ENCODE measurements at places on chromosomes 2 and 18. TPM values are rescaled to one million over a fixed set of nuclear protein-coding genes. Genes with fewer than 3 reads are reported as not detected.
A peak's percentile ranks its signal among the peaks of the same experiment; 100 is the strongest.

- no peak for DNase-seq
These were observed 139.9 kb downstream of the SH3RF3 start for GRCh38 chr2:109268916-109269315.

DNA sequence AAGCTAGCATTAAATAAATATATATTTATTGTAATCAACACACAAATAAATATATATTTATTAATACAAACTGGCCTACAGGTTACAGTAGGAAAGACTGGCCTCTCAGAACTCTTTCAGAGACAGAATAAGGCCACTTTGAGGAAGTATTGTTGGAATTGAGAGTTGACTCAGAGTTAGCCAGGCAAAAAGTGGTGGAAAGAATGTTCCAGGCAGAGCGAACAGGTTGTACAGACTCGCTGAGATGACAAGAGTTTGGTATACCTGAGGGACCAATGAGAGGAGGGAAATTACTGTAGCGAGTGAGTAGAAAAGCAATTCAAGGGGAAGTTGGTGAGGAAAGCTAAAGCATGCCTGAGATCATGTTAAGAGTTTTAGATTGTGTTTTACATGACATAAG, 19.0 kb upstream of the XDH start:
- DNase-seq, result no peak

DNA sequence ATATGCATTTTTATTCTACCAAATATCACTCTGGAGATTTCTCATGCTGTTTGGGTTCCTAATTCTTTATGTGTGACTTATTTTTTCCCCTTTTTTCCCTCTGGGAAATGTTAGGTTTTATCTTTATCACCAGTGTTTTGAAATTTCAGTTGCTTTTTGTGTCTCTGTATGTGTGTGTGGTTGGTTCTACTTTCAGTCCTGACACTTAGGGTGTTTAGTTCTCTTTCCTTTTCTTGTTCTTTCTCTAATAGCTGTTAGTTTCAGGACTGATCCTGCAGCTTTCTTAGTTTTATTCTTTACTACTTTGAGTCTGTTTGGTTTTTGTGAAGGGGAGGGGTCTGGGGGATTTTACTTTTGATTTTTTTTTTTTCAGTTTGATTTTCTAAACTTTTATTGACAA, 23.1 kb downstream of the PPM1B start:
- no peak for DNase-seq

DNA sequence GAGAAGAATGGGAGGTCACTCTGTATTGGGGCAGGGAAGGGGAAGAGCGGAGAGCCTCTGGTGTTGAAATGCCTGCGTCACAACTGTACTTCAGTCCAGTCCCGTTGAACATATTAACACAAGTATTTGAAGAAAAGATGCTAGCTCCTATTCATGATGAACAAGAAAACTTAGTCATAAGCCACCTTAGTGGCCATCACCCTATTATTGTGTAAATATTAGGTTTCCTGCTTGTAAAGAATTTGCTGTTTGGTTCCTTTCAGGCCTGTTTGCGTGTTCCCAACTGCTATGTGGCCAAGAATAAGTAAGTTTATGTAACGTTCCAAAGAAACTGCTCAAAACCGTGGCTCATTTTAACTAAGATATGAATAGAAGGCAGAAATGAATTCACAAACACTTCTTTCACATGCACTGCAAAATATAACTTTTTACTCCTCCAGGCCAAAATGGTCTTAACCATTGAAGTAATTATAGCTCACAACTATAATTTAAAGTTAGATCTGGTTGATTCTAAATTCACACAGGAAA, 204.3 kb downstream of the ZNF385B start:
- no peak for DNase-seq

DNA sequence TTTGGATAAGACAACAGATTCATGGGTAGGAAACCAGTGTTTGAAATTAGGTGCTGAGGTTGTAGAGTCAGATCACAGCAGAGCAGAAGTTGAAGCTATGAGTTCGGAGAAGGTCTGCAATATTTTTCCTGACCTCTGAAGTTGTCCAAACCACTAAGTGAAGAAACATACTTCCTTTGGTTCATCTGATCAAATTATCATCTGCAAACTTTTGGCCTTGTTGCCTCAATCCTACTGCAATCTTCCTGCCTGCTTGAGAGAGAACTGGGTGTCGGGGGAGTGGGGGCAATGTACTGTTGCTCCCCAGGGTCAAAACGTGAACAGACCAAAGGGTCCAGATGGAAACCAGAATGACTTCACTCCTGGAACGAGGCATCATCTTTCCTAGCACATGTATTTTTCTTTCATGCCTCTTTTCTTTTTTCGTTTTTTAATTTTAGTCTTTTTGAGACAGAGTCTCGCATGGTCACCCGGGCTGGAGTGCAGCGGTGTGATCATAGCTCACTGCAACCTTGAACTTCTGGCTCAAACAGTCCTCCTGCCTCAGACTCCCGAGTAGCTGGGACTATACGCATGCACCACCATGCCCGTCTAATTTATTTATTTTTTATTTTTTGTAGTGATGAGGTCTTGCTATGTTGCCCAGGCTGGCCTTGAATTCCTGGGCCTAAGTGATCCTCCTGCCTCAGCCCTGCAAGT, 42.7 kb downstream of the RAB31 start:
- no peak for DNase-seq

- DNase-seq, result no peak
These were observed 19.8 kb upstream of the TAF4B start for GRCh38 chr18:26206488-26206887.

DNA sequence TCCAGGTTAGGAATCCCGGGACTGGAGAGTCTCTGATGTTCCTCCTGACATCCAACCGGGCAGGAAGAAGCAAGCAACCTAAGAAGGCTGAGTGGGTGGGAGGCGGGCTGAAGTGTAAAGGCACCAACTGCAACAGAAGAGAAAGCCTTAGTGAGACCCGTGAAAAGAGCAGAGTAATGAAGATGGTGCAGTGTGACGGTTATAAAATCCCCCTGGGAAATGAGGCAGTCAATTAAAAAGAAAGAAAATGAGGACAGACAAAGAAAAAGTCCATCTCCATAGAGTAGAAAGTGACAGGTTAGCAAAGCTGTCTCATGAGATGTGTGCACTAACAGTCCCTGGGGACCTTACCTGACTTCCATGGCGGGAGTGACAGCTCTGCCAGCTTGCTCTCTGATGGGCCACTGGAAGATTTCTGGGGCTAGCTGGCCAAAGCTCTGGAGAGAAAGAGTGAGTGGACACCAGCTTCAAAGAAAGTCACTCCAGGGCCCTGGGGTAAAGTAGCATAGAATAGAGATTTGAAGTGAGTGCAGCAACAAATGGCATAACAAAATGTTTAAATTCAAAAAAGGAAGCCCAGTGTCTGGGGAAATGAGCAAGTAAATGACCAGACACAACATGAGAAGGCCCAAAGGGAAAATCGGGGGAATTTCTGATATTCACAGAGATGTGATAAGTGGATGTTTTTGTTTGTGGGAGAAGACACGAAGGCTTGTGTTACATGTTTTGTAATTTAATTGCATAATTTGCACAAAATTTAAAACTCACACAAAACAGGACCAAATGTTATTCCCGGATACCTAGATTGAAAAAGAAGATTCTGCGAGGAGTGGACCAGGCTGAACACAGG, 44.1 kb upstream of the IGFBP2 start:
- no peak for DNase-seq

- DNase-seq, result no peak
These were observed 115.1 kb downstream of the GYPC start for GRCh38 chr2:126771094-126771493.

GRCh38 chr18:5518899-5519371, 24.9 kb downstream of the EPB41L3 start:
- no peak for DNase-seq

DNA sequence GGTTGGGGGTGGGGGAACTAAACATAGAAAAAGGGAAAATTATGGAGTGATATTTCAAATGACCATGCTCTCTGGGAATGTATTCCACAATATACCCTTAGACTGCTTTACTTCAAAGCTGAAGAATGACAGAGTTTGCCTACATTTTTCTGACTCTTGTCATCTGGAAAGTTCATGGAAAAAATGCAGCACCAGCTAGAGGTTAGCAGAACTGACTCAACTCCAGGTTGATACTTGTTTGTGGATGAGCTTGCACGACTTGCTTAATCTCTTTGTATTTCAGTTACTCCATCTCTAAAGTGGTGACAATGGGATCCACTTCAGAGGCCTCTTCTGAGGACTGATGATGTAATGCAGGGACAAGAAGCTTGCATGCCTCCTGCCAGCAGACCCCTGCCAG, 824.0 kb upstream of the ID2 start:
- DNase-seq, result no peak

DNA sequence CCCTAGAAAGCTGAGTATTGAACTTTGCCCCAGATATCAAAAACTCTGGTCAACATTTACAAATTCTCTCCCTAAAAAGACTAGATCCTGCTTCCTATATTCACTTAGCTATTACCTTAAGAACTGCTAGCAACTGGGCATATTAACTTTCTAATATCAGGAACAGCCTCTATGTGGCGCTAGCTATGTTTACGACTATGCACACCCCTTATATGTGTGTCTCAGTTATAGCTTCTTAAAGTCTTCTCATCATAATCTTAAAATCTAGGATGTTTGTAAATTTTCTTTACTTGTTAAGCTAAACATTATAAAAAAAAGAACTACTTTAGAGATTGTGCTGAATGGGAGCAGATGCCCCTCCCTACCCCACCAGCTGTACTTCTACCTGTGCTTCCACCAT, 1.7 kb upstream of the STAMBP start:
- peak; percentile 30 for DNase-seq

DNA sequence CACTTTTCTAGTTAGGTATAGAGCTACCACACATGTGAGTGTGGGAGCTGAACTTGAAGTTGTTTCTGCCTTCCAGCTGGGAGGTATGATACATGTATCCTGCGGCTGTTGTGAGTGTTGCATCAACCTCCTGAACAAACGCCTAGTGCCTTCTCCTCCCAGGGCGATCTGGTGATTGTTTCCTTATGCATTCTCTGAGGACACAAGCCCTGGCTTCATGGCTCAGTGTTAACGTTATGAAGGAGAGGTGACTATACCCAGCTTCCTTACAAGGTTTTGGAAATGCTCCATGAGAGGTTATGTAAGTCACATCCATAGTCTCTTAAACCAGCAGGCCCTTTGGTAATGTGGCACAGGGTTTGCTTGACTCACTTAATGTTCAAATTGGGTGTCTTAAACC, 64.9 kb downstream of the SPRED2 start:
- no peak for DNase-seq

DNA sequence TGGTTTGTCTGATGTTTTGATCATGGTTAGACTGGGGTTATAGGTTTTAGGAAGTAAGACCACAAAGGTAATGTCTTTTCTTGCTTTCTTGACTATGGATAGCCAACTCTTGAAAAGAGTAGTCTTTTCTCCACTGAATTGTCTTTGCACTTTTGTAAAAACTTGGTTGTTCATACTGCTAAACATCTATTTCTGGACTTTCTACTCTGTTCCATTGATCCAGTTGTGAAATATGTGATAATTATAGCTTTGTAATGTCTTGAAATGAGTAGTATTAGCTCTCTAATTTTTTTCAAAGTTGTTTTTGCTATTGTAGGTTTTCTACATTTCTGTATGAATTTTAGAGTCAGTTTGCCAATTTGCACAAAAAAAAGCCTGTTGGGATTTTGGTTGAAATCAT, 13.1 kb upstream of the UGT1A9 start:
- no peak for DNase-seq

DNA sequence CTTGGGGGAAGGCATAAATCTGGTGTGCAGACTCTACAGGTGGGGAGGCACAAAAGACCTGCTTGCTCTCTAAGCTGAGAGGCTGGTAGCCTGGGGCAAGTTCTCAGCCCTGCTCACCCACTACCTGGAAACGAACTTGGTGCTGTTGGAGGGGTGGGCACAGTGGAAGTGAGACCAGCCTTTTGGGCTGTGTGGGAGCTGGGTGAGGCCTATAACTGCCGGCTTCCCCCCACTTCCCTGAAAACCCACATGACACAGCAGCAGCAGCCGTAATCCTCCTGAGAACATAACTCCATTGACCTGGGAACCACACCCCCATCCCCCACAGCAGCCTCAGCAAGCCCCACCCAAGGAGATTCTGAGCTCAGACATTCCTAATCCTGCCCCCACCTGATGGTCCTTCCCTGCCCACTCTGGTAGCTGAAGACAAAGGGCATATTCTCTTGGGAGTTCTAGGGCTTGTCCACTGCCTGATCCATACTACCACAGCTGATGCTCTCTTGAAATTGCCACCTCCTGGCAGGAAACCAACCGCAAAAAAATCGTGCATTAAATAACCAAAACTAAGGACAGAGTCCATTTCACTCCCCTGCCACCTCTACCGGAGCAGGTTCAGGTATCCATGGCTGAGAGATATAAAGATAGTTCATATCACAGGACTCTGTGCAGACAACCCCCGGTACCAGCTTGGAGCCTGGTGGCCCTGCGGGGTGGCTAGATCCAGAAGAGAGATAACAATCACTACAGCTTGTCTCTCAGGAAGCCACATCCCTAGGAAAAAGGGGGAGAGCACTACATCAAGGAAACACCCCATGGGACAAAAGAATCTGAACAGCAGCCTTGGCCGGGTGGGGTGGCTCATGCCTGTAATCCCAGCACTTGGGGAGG, 178.1 kb downstream of the NDUFA10 start:
- DNase-seq, result no peak

DNA sequence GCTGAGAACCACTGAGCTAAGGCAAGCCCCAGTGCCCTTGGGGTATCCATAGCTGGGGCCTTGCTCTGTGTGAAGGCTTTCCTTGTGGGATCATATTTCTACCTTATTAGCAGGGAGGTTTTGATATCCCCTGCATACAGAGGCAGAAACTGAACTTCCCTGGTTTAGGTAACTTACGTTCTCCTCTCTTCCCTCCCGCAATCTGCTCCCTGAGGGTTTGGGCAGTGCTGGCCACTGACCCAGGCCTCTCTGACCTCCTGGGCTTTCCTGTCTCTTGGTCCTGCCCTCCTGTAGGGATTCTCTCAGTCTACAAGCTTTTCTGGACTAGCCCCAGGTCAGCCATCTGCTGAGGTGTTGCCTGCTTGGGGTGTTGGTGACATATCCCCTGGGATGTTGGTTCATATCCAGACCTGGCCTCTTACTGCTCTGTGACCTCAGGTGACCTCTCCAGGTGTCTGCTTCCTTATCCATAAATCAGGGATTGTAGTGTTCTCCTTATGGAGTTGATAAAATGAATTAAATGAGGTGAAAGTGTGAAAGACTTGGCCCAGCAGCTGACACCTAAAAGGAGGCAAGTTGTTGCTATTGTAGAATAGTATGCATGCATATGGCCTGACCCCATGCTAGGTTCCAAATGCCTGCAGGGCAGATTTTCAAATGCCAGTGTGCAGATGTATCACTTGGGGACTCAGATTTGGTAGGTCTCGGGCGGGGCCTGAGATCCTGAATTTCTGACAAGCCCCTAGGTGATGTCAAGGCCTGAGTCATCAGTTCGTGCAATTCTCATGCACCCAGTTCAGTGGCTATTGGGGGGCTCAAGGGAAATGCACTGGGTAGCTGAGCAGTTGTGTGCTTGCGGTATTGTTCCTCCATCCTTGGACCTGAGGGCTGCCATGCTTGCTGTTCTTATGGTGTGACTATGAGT, 106.6 kb downstream of the FHOD3 start:
- DNase-seq, result no peak

RNF125 gene
- 0.04 TPM for polyA plus RNA-seq

MFSD2B gene
- 8.4 TPM for polyA plus RNA-seq

SNRPD1 gene
- 285 TPM for polyA plus RNA-seq

RFX8 gene
- polyA plus RNA-seq, result not detected

C2orf72 gene
- not detected for polyA plus RNA-seq

SLC38A11 gene
- not detected for polyA plus RNA-seq

PCARE gene
- not detected for polyA plus RNA-seq

CXCR4 gene
- 0.07 TPM for polyA plus RNA-seq

NDC80 gene
- 82.2 TPM for polyA plus RNA-seq

DYTN gene
- polyA plus RNA-seq, result not detected

CYRIA gene
- 3.0 TPM for polyA plus RNA-seq

MDH1 gene
- polyA plus RNA-seq, result 283 TPM

Data from K562 (cell line).